Stimulated activated CD4-positive, alpha-beta T cell treated with anti-CD3 and anti-CD28 coated beads, Interleukin-1b, Interleukin-23, amount 100 ng/mL, for 24 hours (primary cell): ENCODE measurements at places on chromosomes 1 and 21.

DNA sequence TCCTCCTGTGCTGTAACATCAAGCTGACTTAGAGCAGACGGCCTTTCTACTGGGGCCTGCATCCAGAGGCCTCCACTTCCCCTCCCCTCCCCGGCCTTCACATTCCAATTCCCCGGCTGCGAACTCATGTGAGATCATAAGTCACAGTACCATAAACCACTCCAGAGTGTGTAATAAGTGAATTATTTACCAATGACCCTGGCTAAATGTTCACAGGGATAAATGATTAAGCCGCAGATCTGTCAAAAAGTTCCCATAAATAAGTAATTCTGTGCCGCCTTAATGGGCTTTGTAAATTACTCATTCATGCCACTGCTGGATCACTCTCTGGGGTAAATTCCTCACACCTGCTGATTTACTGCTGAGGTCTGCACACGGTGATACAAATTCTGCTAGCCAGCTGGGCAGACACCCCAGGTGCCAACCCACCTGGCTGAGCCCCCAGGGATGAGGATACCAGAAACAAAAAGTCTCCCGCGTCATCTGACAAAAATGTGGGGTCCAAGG is 27.4 kb upstream of the KIRREL1 start:
- no peak for DNase-seq

GRCh38 chr1:212760126-212760823 is 31.3 kb downstream of the NSL1 start:
- peak; percentile 43 for DNase-seq

DNA sequence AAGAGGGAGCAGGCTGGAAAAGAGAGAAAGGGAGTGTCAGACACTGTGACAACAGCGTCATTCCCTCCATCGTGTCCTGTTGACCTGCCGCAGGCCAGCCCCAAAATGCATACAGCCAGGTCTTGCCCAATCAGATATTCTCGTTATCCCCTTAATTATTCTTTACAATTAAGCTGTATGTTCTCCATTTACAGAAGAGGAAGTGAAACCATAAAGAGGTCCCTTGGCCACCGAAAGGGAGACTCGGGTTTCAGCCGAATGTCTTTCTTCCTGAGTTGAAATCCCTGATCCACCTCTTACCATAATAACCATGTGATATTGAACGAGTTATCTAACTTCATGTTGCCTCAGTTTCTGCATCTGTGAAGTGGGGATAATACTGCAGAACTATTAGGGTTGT is 70.5 kb downstream of the IGSF21 start:
- DNase-seq, result no peak

GRCh38 chr1:89780721-89781120 is 40.1 kb upstream of the LRRC8D start:
- no peak for DNase-seq

DNA sequence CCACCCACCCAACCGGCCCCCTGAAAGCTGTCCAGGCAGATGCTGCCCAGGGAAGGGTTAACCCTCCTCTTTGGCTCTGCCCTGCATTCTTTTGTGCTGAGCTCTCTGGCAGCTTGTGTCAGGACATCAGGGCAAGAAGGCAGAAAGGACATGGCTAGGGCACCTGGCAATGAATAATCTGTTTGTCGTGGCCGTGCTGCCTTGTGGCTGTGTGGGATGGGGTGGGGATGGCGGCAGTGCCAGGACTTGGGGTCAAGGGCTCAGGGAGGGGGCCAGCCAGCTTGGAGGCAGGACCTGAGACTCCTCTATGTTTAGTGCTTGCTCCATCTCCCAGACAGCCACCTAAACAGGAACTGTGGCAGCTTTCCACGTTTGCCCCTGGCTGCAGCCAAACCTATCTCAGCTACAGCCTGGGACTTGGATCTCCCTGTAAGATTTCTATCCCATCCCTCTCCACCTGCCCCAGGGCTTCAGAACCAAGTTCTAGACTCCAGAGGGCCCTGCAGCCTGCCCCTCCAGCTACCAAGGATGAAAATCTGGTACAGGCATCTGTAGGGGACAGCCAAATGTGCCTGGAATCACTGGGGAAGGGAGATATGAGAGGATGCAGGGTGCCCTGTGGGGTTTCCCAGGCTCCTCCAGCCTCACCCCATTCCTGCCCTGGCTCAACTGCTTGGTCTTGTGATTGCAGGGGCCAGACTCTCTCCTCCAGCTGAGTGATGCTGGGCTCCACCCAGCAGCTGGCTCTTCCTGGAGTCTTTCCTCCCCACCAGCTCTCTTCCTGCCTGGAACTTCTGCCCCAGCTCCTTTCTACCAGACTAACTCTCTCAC is 9.6 kb upstream of the GPR37L1 start:
- no peak for DNase-seq

DNA sequence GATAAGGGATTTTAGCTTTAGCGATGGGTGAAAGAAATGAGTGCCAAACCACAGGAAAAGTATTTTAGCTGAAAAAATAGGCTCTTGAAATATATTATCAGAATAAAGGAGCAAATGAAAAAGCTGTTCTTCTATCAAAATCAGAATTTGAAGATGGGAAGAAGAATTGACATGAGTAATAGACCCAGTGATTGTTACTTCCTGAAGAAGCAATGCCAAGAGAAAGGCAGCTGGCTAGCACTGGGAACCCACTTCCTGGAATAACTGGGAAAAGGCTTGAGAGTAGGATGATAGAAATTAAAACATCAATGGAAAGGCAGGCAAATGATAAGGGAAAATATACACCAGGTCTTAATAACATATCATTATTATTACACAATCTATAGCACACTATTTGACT is 29.9 kb upstream of the LYPLAL1 start:
- DNase-seq, result no peak

GRCh38 chr1:86110451-86111129 is 46.0 kb downstream of the COL24A1 start:
- no peak for DNase-seq

GRCh38 chr1:173474097-173474779 is 2.9 kb upstream of the PRDX6 start:
- DNase-seq, result no peak

DNA sequence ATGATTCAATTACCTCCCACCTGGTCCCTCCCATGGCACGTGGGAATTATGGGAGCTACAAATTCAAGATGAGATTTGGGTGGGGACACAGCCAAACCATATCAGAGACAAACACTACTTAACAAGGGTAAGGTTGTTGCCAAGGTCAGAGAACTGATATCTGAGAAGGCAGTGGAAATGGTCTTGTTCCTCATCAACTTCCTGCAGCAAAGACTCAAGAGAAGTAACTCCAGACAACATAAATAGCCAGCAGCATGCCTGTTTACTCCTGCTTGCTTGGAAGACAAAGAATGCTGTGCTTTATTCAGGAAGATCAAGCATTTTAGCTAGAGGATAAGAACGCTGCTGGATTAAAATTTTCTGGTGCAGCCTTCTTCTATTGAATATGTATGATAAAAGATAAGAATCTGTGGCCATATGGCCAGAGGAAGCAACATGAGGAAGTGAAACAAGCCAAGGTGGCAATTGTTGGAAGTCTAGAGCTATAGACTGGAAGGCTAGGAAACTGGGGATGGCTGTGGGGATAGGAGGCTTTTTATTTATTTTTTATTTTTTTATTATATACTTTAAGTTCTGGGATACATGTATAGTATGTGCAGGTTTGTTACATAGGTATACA is 36.4 kb downstream of the DDAH1 start:
- DNase-seq, result no peak

DNA sequence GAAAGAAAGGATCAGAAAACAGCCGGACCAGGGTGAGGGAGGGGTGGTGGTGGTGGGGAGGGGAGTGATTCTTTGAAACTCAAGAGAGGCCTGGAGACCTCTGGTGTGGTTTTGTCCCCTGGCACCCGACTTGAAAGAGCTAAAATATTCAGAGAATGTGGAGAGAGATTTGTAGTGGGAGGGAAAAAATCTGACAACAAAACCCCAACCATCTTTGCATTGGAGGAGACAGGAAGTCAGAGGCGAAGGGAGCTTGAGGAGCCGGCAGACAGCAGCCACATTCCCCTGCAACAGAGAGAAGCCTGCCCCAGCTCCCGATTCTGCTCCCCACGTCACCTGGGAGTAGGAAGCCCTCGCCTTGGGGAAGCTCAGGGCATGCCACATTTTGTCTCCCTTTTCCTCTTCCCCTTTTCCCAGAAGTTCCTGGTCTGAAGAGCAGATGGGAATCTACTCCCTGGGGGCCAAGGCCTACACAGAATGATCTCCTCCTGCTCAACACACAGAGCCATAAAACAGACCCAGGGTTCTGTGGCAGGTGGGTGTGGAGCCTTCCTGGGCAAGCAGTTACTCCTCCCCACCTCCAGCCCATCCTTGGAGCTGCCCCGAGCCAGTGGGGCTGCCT is 84.9 kb downstream of the ITPKB start:
- DNase-seq, result no peak

- DNase-seq, result no peak
Observed at GRCh38 chr1:6294080-6294889, 33.4 kb upstream of the GPR153 start.

DNA sequence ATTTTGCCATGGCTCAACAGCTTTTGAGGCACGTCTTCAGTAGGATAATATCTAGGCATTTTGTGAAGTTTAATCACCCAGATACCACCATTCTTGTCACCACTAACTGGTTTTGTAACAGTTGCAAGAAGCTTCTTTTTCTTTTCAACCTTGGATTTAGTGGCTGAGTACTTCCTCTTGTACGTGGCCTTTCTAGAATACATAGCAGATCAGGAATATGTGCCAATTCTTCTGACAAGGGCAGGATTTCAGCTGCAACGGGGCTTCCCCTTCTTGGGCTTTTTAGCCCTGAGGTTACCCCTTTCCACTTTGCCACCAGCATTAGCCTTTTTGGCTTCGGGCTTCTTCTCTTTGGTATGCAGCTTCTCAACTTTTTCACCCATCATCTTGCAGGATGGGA is 79.3 kb upstream of the WARS2 start:
- DNase-seq, result no peak

GRCh38 chr1:3240524-3241235 is 171.7 kb downstream of the PRDM16 start:
- DNase-seq, result no peak

- no peak for DNase-seq
Observed at GRCh38 chr1:31669433-31669785, 24.7 kb upstream of the PEF1 start.

GRCh38 chr1:17197696-17198095 is 7.2 kb upstream of the PADI1 start:
- no peak for DNase-seq

DNA sequence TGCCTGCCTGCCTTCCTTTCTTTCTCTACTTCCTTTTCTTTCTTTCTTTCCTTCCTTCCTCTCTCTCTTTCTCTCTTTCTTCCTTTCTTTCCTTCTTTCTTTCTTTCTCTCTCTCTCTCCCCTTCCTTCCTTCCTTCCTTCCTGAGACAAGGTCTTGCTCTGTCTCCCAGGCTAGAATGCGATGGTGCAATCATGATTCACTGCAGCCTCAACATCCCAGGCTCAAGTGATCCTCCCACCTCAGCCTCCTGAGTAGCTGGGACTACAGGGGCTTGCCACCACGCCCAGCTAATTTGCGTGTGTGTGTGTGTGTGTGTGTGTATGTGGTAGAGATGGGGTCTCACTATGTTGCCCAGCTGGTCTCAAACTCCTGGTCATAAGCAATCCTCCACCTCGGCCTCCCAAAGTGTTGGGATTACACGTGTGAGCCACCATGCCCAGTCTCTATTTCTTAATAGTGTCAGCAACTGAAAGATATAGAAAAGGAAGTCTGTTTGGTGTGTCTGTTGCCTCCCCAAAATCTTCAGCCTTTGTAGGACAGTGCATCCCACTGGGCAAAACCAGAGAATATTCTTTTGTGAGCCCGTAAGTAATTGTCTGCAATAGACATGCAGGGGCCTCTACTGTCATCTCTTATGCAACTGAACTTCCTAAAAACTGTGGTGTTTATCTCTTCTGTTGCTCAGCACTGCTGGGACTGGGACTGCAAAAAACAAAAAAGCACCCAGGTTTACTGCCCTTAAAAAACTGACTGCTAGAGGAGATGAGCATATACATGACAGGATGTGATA is 20.9 kb upstream of the RAB4A start:
- DNase-seq, result no peak

- DNase-seq, result no peak
Observed at GRCh38 chr1:228319352-228320088, 87.1 kb downstream of the TRIM11 start.

- no peak for DNase-seq
Observed at GRCh38 chr1:207565546-207566468, 69.8 kb downstream of the CR1 start.

DNA sequence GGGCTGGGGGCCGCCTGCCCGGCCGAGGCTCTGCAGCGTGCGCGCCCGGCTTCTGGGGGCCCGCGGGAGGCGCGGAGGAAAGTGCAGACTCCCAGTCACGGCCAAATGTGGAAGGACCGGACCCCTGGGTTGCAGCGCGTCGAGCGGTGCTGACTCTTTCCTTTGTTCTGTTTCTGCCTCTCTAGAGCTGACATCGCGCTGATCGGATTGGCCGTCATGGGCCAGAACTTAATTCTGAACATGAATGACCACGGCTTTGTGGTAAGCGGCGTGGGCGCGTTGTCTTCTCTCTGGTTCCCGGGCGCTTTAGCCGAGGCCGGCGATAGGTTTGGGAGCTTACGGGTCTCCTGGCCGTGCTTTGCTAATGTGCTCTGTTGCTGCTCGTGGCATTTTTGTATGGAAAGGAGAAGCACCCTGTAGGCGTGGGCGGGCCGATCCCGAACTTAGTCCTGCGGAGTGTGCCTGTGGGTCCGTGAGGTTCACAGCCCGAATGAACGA is 629 bp downstream of the PGD start:
- peak; percentile 7 for DNase-seq

DNA sequence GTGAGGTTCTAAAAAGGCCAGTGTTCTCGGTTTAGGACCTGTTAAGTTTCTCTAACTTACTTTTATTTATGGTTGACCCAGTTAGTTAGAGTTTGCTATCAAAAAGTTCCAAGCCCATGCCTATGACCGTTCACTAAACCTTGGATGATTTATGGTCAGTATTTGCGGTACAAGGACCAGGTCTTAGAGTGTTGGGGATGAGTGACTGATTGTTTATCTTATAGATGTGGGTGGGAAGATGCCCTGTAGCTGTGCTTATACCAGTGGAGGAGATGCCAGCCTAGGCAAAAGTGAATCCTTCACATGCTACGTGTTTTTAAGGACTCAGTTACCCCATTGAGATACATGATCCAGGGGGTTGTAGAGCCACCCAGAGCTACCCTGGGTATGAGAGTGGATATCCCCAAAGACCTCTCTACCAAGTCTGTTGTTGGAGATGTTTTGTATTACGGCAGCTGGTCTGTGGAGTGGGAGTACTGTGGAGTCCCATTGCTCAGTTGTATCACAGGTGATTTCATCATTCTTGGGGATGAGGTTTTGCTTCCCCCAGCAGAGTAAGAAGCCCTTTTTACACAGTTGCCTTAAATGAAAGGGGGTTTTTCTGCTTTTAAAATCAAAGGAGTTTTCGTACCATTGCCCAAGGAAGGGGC is 2.1 kb downstream of the SLC22A15 start:
- no peak for DNase-seq

- DNase-seq, result no peak
Observed at GRCh38 chr1:212743901-212744475, 44.3 kb upstream of the BATF3 start.

DNA sequence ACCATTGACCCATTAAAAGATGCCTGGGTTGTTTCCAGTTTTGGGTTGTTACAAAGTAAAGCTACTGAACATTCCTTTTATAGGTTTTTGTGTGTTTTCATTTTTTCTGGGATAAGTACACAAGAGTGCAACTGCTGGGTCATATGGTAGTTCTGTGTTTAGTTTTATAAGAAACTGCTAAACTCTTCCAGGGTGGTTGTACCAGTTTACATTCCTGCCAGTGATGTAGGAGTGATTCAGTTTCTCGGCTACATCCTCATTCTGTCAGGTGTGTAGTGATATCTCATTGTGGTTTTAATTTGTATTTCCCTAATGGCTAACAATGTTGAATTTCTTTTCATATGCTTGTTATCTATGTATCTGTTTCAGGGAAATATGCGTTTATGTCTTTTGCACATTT is 58.5 kb upstream of the DNAJC6 start:
- DNase-seq, result no peak
